ENCODE measurements at places on chromosomes 6 and 20.

DNA sequence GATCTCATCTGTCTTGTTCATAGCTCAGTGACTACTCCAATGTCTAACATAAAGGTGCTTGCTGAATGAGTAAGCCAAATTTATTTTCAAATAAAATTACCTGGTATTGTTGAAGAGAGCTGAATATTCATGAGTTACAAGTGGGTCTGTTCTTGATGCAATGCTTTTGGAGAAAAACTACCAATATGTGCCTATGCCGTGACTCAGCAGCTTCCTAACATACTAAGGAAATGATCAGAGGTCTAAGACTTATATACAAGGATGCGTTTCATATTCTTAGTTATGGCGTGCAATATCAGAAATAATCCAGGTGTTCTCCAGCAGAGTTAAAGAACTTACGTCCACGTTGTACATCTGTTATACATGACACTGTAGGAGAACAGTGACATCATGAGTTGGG lies 5.1 kb downstream of the FAM120B start:
- DNase-seq: no peak

DNA sequence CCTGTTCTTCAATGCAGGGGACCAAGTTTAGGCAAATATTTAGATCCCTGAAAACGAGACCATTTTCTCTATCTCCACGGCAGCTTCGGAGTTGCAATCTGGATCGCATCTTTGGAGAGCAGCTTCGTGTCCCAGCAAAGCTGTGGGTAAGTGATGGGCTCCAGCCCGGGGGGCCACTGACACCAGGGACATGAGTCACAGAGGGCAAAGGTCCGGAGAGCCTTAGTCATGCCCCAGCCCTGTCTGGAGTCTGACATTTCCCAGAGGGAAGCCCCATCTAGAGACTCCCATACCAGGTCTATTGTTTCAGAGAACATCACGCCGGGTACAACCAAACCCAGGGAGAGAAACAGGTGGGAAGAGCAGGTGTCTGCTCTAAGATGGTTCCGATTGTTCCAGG lies 95.9 kb downstream of the NFATC2 start:
- DNase-seq: no peak

- DNase-seq: peak; percentile 71
These were observed 19.0 kb upstream of the UTRN start for GRCh38 chr6:144266091-144266649.

DNA sequence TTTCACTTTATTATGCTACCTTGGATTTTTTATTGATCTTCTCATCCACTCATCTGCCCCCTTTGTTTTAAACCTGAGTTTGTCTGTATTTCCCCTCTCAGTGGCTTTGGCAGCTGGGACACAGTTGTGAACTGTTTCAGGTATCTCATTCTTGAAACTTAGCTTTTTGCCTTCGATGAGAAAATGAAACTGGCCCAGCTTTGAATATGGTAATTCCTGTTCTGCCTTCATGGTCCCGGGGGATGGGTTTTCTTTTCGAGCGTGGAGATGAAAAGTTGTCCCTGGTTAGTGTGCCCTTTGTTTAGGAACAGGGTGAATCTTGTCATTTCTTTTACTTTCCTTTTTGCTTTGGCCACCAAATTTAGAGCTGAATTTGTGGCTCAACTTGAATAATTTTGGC lies 25.6 kb downstream of the DHX35 start:
- DNase-seq: no peak

GRCh38 chr6:106773522-106773921 lies 144.1 kb downstream of the QRSL1 start:
- DNase-seq: no peak

DNA sequence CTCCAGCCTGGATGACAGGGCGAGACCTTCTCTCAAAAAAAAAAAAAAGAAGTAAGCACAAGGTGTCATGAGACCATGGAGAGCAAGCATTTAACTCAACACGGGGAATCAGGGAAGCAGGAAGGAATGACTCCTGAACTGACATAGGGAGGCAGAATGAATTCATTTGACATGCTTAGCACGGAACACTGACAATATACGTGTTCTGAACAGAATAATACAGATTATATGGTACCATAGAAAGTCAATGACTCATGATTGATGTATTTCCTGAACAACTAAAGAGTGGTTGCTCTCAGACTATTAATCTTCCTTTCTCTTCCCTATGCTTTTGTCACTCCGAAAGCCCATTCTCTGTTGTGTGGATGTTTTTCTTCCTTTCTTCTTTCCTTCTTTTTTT lies 20.7 kb upstream of the ASIP start:
- DNase-seq: no peak

DNA sequence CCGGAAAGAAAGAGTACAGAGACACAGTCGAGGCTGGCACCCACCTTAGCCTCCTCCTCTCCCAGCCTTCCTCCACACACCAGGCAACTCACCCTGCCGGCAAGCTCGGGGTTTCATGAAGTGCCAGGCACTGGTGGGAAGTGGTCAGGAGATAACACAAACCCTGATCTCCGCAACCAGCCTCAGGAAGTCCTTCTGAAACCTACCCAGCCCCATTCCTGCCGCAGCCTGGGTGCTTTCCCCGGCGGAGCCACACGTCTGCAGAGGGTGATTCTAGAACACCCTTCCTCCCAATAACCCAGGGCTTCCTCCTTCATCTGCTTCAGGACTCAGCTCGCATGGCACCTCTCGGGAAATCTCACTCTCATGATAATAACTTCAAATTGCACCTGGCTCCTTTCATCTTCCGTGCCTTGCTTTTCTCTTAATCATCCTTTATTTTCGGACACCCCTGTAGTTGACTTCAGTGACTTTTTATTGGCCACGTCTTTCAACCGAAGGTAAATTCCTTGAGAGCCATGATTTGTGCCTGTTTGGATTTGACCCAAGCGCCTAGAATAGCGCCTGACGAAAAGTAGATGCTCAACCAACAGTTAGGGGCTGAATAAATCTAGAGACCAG lies 8.7 kb upstream of the HLA-E start:
- no peak for DNase-seq

DNA sequence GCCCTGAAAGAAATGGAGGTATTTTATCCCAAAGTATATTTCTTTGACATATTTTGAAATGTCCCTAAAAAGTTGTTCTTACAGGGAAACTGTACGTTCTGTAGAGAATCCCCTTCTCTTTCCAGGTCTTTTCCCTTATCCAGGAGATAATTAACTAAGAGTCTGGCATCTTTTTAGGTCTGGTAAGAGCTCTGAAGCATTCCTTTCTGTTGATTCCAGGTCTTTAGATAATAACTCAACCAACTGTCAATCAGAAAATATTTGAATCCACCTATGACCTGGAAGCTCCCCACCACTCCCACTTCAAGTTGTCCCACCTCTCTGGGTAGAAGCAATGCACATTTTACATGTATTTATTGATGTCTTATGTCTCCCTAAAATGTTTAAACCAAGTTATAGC lies 26.0 kb upstream of the CENPW start:
- no peak for DNase-seq

DNA sequence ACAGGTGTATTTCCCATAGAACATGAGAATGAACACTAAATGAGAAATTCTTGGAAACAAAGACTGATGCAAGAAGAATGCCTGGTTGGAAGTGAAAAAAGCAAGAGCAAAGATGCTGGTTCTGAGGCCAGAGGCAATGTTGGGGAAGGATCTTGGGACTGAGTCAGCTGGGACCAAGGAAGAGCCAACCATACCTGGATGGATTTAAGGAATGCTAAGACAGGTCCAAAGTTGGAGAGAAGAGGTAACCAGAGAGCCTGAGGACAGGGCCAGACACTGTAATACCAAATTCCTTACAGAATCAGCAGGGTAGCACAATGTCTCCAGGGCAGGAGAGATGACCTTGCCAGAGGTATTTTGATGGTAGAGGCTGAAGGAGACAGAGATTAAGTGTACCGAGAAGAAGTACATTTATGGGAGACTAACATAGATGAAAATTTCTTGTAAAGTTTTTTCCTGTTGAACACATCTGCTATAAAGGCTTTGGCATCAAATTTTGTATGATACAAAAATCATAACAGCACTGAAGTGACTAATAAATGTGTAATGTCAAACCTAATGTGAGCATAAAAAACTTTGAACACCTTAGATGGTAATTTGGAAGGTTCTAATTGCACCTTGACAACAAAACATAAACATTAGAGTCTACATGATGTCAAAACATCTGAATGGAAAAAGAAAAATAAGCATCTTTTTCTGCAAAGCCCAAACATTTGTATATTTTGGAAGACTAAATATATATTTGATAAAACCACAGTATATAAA lies 221.7 kb upstream of the MARCKS start:
- no peak for DNase-seq

- DNase-seq: no peak
These were observed 41.4 kb upstream of the ARID1B start for GRCh38 chr6:156735751-156736150.

GRCh38 chr20:11182720-11183119 lies 508.9 kb upstream of the JAG1 start:
- no peak for DNase-seq

DNA sequence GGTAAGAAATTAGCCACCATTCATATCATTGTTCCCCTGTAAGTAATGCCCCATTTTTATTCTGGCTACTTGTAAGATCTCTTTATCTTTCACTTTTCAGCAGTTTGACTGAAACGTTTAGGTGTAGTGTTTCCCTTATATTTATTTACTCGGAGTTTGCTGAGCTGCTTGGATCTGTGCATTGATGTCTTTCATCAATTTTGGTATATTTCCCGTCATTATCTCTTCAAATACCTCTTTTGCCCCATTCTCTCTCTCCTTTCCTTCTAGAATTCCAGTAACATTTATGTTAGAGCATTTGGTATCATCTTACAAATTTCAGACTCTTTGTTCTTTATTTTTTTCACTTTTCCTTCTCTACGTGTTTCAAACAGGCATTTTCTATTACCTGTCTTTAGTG lies 9.2 kb upstream of the SLC13A3 start:
- DNase-seq: no peak

DNA sequence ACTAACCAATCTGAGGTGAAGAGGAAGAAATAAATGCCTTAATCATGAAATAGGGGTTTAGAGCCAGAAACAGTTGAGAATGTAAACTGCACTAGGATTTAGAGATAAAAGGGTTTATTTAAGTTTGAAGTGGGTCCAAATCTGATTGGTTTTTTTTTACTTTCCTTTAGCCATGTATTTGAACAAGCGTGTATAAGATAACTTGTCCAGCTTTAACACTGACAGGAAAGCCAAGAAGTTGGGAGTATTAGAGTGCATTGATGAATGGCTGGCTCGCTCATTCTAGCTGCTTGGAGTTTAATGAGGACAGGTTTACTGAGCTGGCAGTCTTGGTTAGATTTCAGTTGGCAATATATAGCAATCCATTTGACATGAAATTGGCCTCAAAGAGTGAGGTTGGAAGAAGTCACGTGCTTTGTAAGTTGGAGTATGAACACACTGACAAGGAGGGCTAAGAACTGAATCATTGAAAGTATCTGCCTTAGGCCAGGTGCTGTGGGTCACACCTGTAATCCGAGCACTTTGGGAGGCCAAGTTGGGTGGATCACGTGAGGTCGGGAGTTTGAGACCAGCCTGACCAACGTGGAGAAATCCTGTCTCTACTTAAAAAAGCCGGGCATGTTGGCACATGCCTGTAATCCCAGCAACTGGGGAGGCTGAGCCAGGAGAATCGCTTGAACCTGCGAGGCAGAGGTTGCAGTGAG lies 13.7 kb downstream of the SRSF3 start:
- DNase-seq: no peak

- DNase-seq: no peak
These were observed 406.5 kb downstream of the KIF16B start for GRCh38 chr20:16166737-16167136.

- no peak for DNase-seq
These were observed 122.7 kb downstream of the SNX5 start for GRCh38 chr20:17845701-17846475.

- no peak for DNase-seq
These were observed 4.1 kb upstream of the COL9A1 start for GRCh38 chr6:70307008-70307407.

- DNase-seq: no peak
These were observed 1061.6 kb downstream of the HACE1 start for GRCh38 chr6:103798166-103798565.

DNA sequence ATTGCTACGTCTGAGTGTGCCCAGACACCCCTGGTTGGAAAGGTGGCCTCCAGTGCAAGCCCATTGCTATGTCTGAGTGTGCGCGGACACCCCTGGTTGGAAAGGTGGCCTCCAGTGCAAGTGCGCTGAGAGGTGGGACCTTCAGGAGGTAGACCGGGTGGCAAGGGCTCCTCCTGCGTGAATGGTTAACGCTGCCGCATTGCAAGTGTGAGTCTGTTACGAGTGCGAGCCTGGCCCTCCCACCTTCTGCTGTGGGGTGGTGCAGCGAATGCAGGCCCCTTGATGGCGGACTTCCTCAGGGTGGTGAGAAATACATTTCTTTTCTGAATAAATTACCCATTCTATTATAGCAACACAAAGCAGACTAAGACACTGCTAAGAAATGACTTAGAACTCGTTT lies 208.8 kb downstream of the DLL1 start:
- no peak for DNase-seq

DNA sequence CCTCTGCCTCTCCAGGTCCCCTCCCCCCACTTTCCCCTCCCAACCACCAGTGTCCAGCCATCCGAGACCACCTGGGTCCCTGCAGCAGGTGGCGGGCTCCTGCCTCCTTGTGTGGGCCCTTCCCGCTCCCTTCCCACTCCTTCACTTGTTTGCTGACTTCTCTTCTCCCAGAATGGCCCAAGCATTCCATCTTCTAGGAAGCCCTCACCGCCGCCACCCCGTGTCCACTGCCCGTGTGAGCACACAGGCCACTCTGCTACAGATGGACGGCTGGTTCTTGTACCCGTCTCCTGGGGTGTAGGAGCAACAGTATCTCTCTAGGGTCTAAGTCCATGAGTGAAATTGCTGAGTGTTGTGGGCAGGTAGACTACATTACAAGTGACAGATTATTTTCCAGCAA lies 15.0 kb downstream of the BPHL start:
- no peak for DNase-seq

GRCh38 chr6:158666628-158667359 lies 16.9 kb downstream of the SYTL3 start:
- no peak for DNase-seq

GRCh38 chr20:1335961-1336698 lies 7.2 kb upstream of the SDCBP2 start:
- no peak for DNase-seq

DNA sequence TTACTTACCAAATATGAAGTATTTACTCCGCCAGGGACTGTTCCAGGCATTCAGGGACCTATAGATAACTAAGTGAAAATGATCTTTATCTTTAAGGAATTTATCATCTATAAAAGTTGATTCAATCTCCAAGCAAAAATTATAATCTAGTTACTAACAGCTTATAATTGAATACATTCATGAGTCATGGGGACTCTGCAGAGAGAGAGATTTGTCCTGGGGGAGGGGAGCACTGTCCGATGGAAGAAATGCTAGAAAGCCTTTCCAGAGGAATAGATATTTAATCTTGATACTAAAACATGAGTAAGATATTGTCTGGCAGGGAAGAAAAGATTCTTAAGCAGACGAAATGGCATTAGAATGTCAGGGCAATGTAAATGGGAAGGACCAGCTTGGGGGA lies 139.3 kb downstream of the CD164 start:
- no peak for DNase-seq
